Neural crest cell (in vitro differentiated cells): ENCODE measurements at places on chromosomes 4 and X. TPM values are rescaled to one million over a fixed set of nuclear protein-coding genes. Genes with fewer than 3 reads are reported as not detected.

Gene SYN1
- 4.5 and 4.9 TPM in 2 replicates for total RNA-seq

- peak; percentile 39 for DNase-seq
Observed at GRCh38 chr4:154743683-154744340, at the start of gene LRAT. Gene LRAT, plus strand, starts transcription at chr4:154744000. Its CDS starts 327 bp downstream, at chr4:154744327.

DNA sequence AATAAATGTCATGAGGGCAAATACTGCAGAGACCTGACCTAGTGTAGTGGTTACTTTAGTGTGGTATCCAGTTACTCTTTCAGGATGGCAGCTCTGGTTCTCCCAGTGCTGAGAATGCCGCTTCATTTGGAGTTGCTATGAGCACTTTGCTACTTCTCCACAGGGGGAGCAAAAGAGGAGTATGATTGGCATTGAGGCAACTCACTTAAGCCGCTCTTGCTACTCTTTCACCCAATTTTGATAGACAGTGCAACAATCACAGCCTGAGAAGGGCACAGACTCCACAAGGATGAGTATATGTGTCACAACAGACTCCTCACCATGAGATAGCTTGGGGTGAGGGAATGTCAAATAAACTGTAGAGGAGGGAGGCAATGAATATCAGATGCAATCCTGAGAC, 81.2 kb downstream of the NPY1R start:
- no peak for DNase-seq

DNA sequence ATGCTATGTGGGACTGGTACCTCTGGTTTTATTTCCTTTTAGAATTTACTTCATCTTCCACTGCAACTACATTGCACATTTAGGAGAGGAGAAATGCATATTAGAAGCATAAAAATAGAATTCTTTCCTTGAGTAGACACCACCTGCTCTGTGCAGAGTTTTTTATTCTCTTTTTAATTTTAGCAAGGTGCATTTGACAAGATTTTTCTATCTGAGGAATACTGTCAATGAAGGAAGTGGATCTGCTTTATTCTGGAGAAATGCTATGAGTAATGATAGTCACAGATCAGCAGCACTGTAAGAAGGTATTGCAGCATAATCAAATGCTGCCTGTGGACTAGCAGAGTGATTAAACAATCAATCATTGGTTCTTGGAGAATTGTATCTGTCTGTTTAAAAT, 1038.3 kb downstream of the RAPGEF2 start:
- no peak for DNase-seq

DNA sequence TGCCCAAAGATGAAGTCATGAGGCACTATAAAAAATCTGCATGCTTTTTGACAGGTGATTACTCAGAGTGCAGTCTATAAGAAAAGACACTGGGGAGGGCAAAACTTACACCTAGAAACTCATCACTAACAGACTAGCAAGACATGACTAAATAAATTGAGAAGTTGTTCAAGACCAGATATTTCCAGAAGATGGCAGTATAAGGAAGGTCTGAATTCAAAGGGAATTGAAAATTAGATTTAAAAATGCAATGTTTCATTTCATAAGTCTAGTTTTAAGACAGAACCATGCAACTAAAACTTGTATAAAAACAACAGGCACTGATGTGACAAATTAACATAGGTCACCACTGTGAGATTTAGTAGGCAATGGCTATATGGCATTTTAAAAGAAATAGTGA, 232.5 kb upstream of the POF1B start:
- no peak for DNase-seq
